ENCODE measurements at places on chromosomes 3 and 15.

DNA sequence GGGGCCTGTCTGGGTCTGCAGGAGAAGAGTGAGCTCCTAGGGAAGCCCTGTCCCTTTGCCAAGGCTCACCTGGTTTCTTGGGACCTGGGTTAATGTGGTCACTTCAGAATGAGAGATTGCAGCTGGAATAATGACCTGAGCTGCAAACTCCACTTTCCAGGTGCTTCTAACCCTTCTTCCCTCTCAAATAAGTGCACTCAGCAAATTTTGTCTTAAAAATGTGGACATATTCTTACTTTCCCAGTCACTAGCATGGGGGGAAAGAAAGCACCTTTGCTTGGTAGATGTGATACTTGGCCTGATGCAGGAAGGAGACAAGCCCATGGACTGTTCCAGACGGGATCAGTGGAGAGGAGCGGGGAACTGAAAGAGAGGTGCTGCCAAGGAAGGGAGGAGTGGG, 38.9 kb upstream of the CDCP1 start:
- DNase-seq, result no peak

DNA sequence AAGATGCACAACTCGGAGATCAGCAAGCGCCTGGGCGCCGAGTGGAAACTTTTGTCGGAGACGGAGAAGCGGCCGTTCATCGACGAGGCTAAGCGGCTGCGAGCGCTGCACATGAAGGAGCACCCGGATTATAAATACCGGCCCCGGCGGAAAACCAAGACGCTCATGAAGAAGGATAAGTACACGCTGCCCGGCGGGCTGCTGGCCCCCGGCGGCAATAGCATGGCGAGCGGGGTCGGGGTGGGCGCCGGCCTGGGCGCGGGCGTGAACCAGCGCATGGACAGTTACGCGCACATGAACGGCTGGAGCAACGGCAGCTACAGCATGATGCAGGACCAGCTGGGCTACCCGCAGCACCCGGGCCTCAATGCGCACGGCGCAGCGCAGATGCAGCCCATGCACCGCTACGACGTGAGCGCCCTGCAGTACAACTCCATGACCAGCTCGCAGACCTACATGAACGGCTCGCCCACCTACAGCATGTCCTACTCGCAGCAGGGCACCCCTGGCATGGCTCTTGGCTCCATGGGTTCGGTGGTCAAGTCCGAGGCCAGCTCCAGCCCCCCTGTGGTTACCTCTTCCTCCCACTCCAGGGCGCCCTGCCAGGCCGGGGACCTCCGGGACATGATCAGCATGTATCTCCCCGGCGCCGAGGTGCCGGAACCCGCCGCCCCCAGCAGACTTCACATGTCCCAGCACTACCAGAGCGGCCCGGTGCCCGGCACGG, 991 bp downstream of the SOX2 start:
- DNase-seq, result no peak

DNA sequence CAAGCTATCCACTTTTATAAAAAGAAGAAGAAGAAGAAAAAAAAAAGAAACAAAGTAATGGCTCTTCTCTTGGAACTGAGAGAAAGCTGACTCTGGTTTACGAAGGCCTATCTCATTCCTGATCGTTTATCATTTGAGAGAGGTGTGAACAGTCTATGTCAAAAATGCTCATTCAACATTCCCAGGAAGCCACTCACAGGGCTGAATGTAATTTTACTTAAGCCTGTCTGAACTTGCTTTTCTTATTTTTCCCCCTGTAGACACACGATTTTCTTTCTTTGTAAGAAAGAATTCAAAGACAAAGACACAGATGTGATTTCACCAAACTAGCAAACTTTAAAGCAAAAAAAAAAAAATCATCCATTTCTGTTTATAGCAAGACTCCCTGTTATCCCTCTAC, 805.8 kb downstream of the FHIT start:
- DNase-seq, result no peak

DNA sequence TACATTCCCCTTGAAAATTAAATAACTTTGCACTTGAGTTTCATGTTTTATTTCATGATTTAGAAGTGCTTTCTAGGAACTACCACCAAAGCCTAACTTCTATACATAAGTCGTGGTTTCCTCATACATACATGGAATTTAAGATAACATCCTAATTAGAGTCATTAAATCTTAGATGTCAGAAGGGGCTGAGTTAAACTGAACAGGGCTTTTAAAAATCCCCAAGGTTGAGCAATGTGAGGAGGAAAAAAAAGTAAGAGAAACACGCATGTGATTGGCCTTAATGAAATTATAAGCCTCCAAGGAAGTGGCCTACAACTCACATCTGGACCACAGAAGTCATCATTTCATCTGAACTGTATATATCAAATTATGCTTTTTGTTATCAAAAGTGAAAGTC, 303.1 kb upstream of the SEMA6D start:
- no peak for DNase-seq

DNA sequence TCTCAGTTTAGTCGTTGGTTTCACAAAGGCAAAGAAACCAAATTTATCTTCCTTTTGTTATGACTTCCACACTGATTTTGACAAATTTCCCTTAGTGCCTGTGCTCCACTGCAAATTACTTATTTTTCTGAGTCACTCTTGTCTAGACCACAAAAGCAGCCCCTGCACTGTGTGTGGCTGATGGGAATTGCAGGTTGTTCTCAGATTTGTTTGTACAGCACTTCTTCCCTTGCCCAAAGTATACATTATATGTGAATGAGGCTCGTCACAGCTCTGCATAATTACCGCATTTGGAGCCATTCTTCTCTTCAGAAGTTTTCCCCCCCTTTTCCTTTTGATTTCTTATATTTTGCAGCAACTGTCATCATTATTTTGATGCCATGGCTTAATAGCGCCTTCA, 354.2 kb upstream of the IL12A start:
- DNase-seq, result no peak

GRCh38 chr3:177824190-177824786, 627.0 kb upstream of the TBL1XR1 start:
- no peak for DNase-seq

DNA sequence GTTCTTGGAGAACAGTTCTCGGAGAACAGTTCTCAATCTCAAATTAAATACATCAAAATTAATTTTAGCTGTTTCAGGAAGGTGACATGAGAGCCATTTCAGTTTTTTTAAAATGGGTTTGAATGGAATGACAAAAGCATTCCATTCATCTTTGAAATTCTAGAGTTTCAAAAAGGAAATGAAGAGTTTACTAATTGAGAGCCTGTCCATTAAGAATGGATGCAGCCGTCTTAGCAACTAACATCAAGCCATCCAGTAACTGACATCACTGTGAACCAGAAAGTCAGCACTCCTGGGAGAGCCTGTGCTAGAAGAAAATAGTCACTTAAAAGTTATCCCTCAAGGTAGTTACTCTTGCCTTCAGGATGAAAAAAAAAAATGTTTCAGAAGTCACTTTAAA, 47.0 kb upstream of the FSTL1 start:
- DNase-seq, result no peak

GRCh38 chr3:99878005-99878404, 60.3 kb downstream of the CMSS1 start:
- DNase-seq, result no peak

- DNase-seq, result no peak
Observed at GRCh38 chr3:101963902-101964362, 114.6 kb downstream of the NFKBIZ start.

DNA sequence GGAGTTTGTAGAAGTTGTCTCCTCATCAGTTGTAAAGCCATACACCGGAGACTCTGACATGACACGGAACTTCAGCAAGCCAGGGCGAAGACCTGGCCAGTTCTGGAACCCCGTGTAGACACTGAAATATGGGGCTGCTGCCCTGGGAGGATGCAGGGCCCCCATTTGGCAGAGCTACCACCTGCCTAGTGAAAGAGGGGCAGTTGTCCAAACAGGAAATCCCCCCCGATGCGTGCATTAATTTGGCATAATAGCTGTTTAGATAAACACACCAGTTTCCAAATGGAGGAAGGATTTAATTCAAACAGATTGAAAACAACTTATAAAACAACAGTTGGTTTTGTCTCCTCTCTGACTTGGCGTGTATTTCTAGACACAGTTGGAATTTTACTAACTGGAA, 357.2 kb downstream of the GABRG3 start:
- no peak for DNase-seq

DNA sequence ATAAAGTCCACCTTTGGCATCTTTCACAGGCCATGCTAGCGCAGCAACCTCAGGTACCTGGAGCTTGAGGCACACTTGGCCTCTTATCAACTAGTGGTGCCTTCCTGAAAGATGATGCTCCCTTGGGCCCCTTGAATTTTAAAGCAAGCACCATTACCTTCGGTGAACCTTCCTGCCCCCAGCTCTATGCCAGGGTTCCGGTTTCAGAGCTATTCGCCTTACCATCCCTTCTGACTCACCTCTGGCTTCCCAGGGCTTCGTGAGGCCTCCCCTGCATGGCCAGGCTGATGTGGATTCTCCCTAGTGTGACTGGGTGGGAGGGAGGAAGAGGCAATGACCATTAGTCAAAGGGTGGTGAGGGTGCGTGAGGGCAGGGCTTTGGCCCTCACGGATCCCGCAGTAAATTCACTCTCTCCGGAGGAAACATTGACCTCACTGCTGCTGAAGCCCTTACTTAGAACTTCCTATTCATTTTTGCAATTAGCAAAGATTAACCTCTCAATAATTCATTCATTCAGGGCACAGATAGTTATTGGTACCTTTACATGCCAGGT, 16.3 kb downstream of the BHLHE40 start:
- DNase-seq, result no peak

GRCh38 chr3:183285828-183286457, 32.9 kb downstream of the B3GNT5 start:
- peak; percentile 91 for DNase-seq

DNA sequence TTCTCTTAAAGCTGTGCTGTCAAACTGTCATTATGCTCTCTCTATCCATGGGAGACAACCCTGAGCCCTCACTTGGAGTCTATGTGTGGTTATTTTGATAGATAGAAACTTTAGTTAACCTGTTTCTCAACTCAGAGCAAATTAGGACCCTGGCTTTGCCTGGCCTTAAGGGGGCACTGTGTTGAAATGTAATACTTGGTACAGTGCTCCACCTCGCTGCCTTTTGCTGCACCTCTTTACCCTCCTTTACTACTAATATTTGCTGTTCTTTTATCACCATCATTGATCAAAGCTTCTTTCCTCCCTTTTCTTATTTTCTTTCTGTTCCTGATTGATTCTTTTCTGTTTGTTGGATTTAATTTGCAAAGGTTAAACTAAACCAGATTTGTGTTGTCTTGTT, 34.3 kb downstream of the STT3B start:
- DNase-seq, result no peak

DNA sequence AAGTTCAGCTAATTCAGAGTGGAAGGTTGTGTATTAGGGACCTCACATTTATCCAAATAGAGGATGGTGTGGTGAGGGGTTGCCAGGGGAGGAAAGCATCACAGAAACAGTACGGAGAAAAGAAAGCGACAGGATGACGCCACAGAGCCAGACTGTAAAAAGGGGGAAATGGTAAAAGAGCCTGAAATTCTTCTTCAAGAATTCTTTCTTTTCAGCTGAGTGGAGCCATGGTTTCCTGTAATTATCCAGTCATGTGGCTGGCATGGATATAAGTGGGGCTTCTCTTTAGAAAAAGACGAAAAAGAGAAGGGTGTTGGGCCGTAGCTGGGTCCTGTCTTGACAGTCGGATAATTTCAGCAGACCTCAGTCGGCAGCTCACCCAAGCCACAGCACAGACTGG, 24.5 kb upstream of the PSMD6 start:
- DNase-seq, result no peak

DNA sequence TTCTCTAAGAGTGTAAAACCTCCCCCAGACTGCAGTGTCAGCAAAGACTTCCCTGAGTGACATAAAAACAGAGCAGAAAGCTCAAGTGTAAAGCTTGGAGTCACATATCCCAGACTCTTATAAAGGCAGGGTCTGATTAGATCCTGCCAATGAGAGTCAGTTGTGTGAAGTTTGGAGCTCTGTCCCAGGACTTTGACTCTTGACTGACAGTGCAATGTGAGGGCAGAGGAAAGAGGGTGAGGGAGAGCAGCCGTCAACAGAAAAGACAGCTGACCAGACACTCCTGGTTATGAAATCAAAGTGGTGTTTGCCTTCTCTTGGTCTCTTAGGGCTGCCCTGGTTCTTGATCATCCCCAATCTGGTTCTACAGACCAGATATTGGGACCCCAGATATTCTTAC, 393.2 kb downstream of the ERC2 start:
- no peak for DNase-seq

- no peak for DNase-seq
Observed at GRCh38 chr15:31360843-31361763, 34.5 kb downstream of the KLF13 start.

GRCh38 chr15:31086344-31086743, 15.2 kb downstream of the TRPM1 start:
- no peak for DNase-seq

- no peak for DNase-seq
Observed at GRCh38 chr3:153785901-153786300, 335.3 kb upstream of the ARHGEF26 start.

GRCh38 chr3:44939581-44940036, 36.4 kb downstream of the ZDHHC3 start:
- DNase-seq, result no peak

GRCh38 chr15:43249699-43250203, 17.0 kb downstream of the TGM5 start:
- DNase-seq, result no peak

GRCh38 chr15:39399600-39399999, 181.3 kb upstream of the THBS1 start:
- no peak for DNase-seq

GRCh38 chr3:13148561-13149329, 75.5 kb upstream of the IQSEC1 start:
- no peak for DNase-seq

- DNase-seq, result no peak
Observed at GRCh38 chr3:95399585-95399984, 1336.7 kb downstream of the NSUN3 start.

GRCh38 chr15:94199725-94200124, 31.6 kb upstream of the MCTP2 start:
- no peak for DNase-seq

DNA sequence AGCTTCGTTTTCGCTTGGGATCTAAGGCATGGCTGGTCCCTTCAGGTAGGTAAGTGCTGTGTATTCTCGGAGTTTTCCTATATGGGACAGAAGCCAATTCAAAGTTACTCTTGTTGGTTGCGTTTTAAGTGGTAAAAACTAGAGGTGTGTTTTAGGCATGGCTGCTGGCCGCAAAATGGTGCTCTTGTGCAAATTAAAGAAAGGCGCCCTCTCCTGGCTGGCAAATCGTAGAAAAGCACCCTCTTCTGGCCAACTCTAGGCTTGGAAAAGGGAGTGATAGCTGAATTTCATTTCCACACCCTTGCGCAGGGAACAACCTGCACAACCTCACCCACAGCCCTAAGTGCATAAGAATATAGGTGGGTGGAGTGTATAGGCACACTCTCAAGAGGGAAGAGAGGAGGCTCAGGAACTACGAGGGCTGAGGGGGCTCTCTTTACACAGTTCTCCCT, 23.5 kb downstream of the DRD3 start:
- DNase-seq, result no peak

- DNase-seq, result no peak
Observed at GRCh38 chr3:126378341-126378751, 16.4 kb upstream of the CFAP100 start.
